ENCODE measurements at places on chromosomes 1 and 21.

- no peak for DNase-seq
These were observed 53.1 kb upstream of the ADAR start for GRCh38 chr1:154661110-154661509.

DNA sequence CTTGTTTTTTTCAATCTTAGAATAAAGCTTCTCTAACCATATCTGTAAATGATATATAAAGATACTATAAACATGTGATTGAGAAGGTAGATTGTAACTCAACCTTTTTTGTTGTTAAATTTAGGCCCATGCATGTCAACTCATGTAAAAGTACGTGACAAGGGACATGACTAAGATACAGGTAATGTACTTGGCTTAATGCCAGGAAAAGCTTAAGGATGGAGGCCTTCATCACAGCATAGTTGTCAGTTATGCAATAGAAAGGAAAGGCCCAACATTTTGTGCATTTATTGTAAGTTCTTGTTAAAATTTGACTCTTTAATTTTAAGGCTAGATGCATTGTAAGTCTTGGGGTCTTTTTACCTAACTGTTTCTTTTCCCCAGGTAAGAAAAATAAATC lies 305.1 kb downstream of the LTN1 start:
- DNase-seq = no peak

- no peak for DNase-seq
These were observed 195.0 kb downstream of the GIPC2 start for GRCh38 chr1:78240755-78241154.

- no peak for DNase-seq
These were observed 298.3 kb downstream of the RWDD3 start for GRCh38 chr1:95532335-95532734.

- no peak for DNase-seq
These were observed 1.8 kb downstream of the AGL start for GRCh38 chr1:99851850-99852454.

DNA sequence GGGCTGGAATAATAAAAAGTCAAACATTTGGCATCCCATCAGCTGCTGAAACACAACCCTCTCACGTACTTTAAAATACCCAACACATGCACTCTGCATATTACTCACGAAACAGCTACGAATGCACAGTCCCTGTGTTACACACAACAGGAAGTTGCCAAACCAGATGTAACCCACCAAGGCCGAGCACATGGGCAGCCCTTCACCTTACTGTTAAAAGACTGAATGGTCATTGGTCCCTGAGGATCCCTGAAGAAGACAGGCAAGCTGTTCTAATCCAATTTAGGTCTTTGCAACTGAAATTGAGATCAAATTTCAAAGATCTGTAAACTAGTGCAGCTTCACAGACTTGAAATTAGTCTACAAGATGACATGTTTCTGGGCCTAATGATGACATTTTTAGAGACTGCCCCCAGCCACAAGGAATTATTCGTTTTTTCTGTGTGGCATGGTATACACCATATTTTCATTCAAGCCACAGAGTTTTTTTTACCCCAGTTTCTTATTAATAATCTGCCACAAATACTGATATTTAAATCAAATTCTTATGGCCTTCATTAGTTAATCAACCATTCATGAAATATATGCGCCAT lies 25.6 kb upstream of the IER5 start:
- DNase-seq = no peak

GRCh38 chr1:6275826-6276782 lies 15.2 kb upstream of the GPR153 start:
- no peak for DNase-seq

DNA sequence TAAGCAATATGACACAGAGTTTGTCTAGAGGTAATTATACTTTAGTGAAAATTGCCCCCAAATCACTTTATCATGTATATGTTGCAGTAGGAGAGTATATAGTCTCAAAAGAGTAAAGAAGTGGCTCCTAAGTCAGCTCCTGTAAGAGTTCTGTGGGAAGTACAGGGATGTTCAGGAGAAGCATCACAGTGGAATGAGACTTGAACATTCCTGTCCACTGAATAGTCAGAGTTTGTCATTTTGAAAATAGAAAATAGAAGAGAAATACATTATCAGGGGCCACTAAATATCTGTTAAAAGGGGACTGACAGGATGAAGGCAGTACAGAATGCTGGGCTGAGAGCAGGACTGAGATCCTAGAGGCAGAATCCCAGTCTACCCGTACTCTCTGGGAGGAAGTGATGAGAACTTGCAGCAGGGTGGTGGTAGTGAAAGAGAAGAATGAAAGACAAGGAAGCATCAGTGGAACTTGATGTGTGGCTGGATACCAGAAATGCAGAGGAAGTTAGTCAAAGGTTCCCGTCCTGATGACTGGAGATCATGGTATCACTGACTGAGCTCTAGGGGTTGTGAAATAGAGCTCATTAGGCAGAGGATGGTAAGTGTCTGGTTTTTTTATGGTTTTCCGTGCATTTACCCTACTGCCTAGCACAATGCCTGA lies 153.4 kb downstream of the FMN2 start:
- DNase-seq = no peak

GRCh38 chr1:86460998-86461397 lies 7.7 kb upstream of the CLCA1 start:
- DNase-seq = no peak

DNA sequence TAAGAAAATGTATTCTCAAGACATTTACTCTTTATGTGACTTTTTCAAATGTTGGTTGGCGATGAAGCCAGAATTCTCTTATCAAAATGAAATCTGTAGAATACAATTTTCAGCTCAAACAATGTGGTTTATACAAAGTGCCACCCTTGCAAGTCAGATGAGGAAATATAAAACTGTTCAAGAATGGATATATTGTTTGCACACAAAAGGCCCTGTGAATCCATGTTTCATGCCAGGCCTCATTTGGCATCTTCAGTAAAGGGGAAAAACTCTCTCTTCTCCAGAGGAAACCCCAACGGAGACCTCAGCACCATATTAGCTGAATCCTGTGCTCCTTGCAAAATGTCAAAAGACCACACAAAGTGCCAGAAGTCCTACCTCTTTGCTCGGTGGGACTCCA lies 310.4 kb downstream of the RRAGC start:
- no peak for DNase-seq

- DNase-seq = no peak
These were observed 14.7 kb upstream of the ZBTB40 start for GRCh38 chr1:22436948-22437347.

- DNase-seq = no peak
These were observed 290.6 kb downstream of the SDCCAG8 start for GRCh38 chr1:243546457-243546856.

GRCh38 chr1:85935234-85935633 lies 221.3 kb downstream of the COL24A1 start:
- DNase-seq = no peak

GRCh38 chr1:201958348-201958747 lies 3.0 kb downstream of the TIMM17A start:
- DNase-seq = no peak

DNA sequence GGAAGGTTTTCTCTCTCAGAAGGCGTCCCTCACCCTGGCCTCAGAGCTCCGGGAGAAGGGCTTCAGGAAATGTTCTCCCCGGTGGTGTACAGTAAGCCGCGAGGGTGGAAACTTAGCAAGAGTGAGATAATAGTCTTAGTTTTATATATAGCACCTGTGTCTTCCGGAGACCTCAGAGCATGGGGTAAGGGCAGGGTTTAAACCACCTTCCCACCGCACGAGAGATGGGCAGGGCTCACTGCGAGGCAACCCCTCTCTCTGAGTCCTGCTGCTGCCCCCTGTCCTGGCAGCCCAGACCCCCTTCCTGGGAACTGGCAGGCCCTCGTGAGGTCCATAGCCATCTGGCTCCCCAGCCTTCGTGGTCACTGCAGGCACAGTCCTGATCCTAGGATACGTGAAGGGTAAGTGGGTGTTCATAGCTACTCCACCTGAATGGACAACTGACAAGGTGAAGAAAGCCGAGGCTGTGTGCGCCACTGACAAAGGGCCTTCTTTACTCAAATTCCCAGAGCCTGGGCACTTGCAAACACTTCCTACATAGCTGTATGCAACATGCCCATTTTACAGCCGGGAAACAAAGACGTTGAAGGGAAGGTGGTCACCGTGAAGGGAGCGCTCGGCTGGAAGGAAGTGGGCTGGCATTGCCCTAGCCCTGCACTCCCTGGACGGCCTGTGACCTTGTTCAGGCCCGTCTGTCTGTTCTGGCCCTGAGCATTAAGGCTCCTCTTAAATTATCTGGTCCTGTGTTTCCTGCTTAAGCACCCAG lies 26.9 kb downstream of the ITPKB start:
- DNase-seq = no peak

DNA sequence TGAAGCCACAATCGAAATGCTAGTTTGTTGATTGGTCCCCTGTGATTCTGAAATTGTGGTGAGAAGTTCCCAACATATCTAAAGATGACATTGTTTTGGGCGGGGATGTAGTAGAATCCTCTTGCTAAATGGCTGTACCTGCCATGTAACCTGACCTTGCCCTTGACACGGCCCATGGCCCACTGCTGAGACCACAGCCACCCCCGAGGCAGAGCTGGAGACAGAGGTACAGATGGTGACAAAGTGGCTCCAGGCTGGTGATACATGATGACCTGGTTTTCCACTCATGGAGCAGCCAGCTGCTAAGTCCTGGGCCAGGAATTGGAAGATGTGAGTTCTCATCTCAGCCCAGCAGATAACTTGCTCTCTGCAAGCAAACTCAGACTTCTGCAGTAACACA lies 226.5 kb downstream of the FOXD2 start:
- DNase-seq = no peak

DNA sequence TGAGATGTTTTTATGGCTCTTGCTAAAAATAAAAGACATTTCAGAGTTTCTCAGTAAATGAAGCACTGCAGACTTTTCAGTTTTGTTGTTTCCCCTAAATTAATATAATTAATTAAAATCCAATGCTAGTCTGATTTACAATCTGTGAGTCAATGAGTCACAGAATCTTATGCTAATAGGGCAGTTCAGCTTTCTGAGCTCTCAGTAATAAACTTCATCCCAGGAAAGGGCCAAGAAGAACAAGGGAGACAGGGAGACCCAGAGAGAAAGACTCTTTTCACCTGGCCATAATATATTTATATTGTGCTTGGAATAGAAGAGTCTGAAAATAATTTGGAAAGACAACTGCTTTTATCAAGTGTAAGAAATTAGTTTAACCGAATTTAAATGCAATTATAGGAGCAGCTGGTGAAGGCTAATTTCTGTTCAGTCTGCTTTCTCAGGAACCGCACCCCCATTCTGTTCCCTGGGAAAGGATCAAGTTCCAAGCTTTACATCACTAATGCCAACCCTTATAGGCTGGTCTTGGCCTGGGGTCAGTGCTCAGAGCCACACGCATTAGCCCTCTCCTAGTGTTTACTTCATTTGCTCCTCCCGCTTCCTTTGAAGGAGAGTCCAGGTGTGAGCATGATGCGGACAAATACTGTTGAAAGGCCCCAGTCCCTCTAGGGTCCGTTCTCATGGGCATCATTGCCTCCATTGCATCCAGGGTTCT lies 145.6 kb downstream of the ZBTB18 start:
- DNase-seq = no peak

GRCh38 chr1:220300442-220301121 lies 28.3 kb upstream of the RAB3GAP2 start:
- no peak for DNase-seq

DNA sequence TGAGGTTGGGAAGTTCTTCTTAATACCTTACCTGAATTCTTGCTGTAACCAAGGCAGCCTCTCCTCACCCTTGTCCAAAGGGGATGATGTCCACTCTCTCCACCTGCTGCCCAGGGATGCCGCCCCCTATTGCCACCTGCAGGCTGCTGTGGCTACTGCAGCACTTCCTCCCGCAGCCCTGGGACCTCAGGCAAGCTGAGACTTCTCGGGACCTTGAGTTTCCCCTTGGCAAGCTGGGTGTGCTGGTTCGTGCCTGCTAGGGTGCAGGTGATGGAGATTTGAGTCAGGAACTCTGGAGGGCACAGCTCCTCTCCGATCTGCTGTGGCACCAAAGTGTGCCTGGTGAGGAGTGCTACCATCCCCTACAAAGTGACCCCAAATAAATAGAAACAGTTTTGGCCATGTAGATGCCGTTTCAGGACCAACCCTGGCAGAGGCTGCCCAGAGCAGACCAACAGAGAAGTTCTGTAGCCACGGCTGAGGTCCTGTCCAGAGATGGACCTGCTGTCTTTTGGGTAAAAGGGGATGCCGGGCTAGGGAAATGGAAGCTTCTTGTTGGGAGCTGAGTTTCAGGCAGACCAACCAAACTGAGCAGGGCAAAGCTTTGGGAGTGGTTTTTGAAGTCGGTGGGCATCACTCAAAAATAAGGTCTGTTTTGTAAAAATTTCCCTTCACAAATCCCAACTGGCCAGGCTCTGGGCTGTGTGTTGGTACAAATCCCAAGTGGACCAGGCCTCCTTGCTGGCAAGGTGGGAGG lies 31.7 kb downstream of the RUNX3 start:
- DNase-seq = peak; percentile 14

DNA sequence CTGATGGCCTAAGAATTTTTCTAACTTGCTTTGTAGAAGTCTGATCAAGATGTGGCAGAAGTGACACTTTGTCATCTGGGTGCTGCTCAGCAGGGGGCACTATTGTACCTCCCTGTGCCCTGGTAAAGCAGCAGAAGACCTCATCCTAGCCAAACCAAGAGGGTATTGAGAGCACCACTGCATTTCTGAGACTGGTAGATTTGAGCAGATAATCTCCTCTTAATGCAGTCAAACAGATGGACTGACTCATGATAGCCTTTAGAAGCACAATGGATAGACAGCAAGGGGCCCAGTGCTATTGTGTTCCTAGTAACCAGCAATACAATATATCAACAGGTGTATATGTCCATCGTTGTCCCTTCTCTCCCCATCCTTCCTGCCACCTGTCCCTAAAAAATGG lies 5.7 kb downstream of the TPM3 start:
- peak; percentile 80 for DNase-seq

GRCh38 chr1:113929750-113930498 lies 800 bp downstream of the HIPK1 start:
- DNase-seq = peak; percentile 57

DNA sequence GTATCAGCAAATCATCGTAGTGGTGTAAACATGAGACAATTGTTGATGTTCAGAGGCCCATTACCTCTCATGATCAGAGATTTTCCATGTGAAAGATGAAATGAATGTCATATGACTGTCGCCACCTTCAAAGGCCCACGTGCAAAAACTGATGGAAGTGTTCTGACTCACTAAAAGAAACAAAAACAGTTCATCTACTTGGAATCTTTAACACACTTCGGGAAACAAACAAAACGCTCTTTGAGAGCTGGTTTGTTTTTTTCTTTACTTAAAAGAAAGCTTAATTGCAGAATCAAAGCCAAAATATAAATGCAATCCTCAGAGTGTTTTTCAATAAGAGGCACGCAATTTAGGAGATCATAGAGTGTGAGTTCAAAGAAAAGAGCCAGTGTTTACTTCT lies 100.8 kb downstream of the PLPPR4 start:
- no peak for DNase-seq

DNA sequence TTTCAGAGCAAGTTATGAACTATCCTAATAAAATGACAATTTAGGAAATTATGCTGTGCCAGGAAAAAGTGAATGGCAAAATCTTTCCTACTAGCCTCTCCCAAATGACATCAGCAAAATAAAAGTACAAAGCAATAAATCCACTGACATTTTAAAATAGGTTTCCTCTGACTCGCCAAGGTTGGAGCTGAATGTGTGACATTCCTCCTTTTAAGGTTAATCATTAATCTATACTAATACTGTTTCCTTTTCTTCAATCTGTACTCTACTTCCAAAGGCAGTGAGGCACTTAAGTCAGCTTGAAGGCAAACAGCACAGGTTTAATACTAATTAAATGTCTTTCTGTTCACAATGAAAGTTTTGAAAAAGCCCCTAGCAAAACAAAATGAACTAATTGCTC lies 15.7 kb downstream of the RNF19B start:
- DNase-seq = no peak
